ENCODE measurements at places on chromosomes 12 and 14. TPM values are rescaled to one million over a fixed set of nuclear protein-coding genes. Genes with fewer than 3 reads are reported as not detected.

DNA sequence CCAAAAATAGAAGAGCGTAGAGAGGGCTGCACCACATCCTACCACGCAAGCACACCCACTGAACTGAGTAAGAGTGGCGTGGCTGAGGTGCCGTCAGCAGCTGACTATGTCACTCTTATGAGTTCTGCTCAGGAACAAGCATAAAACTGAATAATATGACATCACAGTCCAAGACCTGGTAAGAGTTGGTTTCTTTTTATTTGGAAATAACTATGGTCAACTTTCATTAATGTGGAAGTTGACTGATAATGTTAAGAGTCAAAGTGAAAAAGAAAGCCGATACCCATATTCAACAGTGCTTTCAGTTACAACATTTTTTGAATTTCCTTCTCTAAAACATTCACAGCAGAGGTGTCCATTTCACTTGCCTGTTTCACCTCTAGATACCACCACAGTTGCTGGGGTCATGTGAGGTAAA, 44.6 kb downstream of the GNS start:
- no peak for DNase-seq

GRCh38 chr14:61101803-61102548, 120.9 kb downstream of the SLC38A6 start:
- no peak for DNase-seq

- no peak for DNase-seq
Observed at GRCh38 chr14:103423050-103423461, 37.8 kb downstream of the MARK3 start.

The CLEC6A gene
- not detected for total RNA-seq

The POTEG gene
- total RNA-seq: not detected

The FGF6 gene
- total RNA-seq: not detected
